ENCODE measurements at places on chromosomes 3 and 15.

DNA sequence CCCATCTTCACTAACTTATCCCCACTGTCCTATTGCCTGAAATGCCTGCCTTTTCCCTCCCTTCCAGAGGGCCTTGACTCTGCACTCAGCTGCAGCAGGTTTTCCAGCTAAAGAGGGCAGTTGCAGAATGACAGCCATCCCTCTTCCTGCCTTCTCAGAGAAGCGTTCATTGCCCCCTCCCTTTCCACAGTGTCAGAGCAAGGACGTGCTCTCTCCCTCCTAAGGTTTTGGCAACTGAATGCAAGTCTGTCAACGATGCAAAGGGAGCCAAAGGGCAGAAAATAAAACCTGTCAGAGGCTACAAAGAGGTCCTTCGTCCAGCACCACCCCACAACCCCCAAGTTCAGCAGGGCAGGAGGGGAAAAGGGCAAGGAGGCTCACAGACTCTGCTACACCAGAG, 230.1 kb upstream of the THBS1 start:
- DNase-seq: no peak

- DNase-seq: no peak
These were observed 90.0 kb downstream of the FAM174B start for GRCh38 chr15:92565351-92566125.

DNA sequence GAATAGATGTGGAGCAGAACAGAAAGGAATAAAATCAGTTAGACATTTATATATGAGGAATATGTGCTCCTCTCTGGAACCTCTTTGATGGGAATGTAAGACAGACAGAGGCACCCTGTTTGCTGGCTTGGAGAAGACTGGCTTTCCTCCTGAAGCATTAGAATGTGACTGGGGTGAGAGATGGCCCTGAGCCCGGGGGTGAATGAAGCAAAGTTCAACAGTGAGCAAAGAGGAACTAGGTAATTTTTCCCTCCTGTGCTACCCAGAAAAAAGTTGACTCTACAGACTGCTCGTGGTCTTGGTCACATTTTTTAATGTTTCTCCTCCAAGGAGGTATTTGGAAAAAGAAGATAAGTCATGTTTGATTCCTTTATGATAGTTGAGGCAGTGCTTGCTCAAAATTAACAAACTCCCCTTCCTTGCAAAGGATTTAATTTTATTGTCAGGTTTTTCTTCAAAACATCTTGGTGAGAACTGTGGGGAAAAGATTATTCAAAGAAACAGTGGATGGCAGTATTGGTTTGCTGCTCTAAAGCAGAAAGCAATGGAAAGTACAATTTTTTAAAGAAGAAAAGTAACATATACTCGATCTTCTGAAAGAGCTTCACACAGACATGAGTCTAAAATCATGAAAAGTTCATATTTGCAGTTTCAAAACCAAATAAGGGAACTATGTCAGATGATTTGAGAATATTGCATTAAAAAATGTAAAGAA, 370.4 kb upstream of the CDIN1 start:
- no peak for DNase-seq

GRCh38 chr3:44954962-44955361, 21.0 kb downstream of the ZDHHC3 start:
- no peak for DNase-seq

GRCh38 chr15:70289191-70289955, 191.7 kb upstream of the TLE3 start:
- no peak for DNase-seq

- no peak for DNase-seq
These were observed 894.7 kb downstream of the OTOL1 start for GRCh38 chr3:162391301-162391700.

DNA sequence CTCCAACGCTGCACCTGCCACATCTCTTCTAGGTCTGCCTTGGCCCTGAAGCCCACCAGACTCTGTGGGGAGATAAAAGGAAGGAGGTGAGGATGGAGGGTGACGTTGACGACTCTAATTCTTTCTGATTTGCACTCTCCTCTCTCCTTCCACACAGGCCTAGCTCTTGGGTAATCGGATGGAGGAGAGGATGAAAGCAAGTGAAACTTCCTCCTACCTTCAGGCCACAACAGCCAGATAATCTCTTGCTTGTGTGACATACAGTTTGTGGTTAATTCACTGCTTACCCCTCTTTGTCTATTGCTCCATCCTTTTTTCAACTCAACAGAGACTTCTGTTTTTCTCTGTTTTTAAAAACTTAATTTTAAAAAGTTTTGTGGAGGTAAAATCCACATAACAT, 208.1 kb downstream of the SV2B start:
- DNase-seq: no peak

DNA sequence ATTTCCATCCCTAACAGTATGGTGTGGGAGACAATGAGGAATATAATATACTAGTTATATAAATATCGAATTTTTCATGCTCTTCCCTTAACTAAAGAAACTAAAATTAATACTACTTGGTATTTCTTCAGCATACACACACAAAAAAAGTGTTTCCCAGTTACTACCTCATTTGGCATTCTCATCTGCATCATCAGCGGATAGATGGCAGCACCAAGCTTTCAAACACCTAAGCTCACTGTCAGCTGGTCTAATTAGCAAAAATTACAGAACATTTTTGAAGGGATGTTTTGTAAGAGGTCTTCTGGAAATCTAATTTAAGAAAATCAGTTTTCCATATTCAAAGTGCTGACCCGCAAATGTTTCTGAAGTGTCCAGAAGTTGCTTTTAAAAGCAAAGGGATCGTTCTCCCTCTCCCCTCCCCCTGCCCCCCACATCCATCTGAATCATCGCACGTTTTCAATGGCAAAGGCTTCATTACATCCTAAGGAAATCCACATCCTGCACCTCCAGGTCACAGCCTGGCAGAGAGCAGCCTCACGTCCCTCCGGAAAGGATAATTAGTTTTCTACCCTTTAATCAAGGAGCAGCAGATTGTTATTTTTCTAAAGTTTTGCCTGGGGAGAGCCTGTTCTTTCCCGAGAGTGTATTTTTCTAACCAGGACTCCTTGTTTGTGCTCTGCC, 86.1 kb upstream of the SPATA12 start:
- DNase-seq: no peak

DNA sequence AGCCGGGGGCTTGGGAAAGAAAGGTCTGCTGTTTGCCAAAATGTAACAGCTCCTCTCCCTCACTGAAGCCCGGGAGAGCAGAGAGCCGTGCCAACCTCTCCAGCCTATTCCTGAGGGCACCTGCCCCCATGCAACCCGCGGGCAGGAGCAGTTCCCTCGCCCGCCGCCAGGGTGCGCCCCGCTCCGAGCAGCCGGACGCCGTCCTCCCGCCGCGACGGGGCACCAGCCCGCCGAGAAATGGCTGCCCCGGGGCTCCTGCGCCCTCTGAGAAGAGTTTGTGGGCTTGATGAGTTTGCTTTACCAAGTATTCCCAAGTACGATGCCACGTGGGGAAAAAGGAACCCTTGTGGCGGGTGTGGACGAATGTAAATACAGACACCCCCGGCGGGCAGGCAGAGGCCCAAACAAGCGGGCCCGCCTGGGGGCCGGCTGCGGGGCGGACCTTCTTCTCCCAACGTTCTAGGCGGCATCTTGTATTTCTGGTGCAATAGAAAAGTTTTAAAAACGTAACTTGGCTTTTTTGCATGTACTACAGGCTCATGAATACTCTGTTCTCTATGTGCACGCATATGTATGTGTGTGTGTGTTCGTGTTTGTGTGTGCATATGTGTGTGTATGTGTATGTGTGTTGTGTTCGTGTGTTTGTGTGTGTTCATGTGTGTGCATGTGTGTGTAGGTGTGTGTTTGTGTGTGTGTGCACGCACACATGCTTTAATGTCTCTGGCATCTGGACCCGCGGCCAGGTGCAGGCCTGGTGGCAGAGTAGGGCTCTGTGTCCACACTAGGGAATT, 162.9 kb downstream of the CHSY1 start:
- DNase-seq: no peak

GRCh38 chr3:188397766-188398705, 244.1 kb downstream of the LPP start:
- no peak for DNase-seq

GRCh38 chr3:4419386-4419785, 47.7 kb downstream of the SUMF1 start:
- DNase-seq: no peak

GRCh38 chr15:69661446-69661845, 208.8 kb downstream of the RPLP1 start:
- no peak for DNase-seq

DNA sequence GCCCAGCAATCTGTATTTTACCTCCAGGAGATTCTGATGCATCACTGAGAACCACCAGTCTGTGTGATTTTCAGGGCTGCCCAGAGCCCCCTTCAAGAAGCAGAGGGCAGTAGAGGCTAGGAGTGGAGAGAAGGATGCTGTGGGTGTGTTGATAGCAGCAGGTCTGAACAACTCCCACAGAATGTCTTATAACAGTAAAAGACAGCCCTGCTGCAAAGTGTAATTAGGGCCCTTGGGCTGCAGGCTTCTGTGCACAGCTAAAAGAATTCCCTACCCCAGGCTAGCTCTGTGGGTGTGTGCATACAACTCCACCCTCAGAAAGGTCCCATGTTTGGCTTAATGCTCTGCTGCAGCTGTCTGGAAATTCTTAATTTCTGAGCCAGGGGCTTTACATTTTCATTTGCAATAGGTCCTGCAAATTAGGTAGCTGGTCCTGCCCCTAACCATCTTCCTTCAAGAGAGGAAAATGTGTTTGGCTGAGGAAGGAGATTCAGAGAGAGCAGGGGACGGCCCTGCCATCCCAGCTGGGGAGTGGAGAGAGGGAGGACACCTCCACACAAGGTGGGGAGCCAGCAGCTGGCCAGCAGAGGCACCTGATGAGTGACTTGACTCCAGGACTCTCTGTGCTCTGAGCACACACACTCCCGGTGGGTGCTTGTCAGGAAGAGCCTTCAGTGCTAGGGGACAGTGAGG, 43.2 kb upstream of the RAB6B start:
- no peak for DNase-seq

- no peak for DNase-seq
These were observed 289.6 kb upstream of the LYSMD4 start for GRCh38 chr15:100022806-100023205.

DNA sequence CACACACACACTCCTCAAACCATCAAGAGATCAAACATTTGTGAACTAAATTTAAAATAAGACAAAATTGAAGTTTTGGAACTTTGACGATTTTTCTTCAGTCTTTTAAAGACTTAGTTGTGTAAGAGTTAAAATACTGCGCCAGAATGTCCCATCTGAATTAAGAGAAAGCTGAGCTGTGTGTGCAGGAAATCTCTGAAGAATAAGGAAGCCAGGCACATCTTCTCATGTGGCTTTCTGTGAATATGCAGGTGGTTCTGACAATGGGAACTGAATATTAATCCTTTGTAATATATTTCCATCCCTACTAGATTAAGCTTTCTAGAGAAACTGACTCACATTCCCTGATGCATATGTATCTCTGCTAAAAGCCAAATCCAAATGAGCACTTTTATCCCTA, 60.1 kb upstream of the ICE2 start:
- no peak for DNase-seq

- DNase-seq: no peak
These were observed 144.6 kb downstream of the EPHA3 start for GRCh38 chr3:89252016-89252415.

- no peak for DNase-seq
These were observed 230.2 kb downstream of the CPNE4 start for GRCh38 chr3:131804565-131805133.

Measured in right lung (tissue), 10 donors.